ENCODE measurements at places on chromosomes 13 and 19.

- DNase-seq, result no peak
These were observed 6.0 kb upstream of the ZNF614 start for GRCh38 chr19:52034051-52034728.

DNA sequence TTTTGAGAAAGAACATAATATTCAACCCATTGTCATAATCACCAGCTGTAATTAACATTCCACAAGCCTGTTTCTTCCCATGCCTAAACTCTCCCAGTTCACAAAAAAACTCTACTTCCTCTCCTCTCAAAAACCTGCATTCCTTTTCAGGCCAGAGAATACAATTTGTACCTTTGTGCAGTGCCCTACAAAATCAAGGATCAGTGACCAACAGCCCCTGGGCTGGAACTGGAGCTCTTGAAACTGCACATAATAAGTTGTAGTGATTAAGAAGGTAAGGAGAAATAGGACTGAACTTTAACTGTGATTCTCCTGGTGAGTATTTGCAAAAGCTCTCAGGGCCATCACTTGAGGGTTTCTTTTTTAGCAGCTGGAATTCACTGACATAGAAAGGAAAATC lies 472.7 kb downstream of the RFC3 start:
- DNase-seq, result no peak

GRCh38 chr13:40420160-40420740 lies 246.2 kb downstream of the FOXO1 start:
- DNase-seq, result no peak

GRCh38 chr13:47680748-47681147 lies 320.3 kb downstream of the SUCLA2 start:
- DNase-seq, result no peak

DNA sequence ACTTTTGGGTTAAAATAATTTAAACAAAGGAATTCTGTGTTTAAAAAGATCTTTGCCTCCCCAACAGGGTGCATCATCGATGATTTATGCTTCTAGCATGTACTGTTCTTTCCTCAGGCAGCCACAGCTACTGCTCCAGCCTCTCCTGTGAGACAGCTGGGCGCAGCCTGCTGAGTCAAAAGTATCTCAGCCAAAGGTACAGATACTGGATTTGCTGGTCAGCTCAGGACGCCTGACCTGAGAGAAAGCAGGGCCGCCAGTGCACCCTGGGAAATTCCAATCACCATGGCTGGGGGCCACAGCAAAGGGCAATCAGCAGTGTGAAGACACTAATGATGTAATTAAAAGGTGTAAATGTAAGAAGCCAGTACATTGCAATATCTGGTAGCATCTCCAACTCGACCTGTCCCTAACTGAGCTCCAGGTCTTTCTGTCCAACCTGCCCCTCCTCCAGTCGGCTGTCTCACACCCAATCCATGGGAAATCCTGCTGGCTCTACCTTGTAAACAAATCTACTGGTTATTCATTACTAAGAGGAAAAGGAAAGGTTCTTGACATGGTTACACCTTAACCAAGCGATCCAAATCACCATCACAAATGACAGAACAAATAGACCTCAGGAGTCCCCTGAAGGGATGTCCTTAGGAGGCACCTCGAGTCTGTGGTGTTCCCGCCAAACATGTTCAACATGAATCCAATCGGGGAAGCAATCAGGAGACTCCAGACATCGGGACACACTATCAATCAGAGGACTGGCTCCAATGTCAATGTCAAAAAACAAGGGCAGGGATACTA lies 7.3 kb downstream of the OPA3 start:
- DNase-seq, result no peak

DNA sequence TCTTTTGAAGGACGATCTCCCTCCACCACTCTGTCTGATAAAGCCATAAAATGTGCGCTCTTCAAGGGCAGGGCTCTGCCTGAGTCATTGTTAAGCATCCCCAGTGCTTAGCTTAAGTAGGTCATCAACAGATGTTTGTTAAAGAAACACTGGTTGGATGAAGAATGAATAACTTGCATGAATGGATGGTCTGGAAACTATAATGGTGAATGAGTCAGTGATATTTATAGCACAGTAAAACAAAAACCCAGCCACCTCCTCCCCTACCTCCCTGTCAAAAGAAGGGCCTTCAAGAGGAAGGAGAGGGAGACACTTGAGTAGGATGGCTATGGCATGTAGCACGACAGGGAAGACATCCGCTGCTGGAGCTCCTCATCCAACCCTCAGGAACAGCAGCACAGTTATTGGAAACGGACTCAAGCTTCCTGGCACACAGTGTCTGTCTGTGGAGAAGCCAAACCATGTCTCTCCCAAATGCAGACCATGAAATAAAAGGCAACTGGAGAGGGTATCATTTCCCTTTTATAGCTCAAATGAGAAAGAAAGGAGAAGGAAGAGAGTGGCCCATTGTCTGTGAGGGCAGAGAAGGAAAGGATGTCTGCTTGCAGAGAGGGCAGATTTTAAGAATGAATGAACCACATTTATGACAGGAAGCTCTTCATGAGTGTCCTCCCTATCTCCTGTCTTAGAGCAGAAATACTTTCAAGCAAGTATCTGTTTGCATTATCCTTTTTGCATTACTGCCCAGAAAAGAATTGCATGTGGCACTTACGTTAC lies 183.5 kb upstream of the UBL3 start:
- no peak for DNase-seq

DNA sequence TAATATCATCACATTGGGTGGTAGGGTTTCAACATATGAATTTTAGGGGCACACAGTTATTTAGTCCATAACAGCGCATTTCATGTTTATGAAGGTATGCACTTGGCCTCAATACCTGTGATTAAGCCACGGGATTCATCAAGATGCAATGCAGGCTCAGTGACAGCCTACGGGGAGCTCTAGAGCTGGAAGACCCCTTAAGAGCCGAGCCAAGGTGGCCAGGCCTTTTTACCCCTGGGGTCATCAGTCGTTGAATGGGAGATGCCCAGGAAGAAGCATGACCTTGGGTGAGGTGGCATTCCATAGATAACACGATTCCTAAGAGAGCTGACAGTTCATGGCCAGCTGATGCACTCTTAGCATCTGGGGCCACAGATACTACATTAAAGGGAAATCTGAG lies 380.0 kb downstream of the ZNF536 start:
- DNase-seq, result no peak

DNA sequence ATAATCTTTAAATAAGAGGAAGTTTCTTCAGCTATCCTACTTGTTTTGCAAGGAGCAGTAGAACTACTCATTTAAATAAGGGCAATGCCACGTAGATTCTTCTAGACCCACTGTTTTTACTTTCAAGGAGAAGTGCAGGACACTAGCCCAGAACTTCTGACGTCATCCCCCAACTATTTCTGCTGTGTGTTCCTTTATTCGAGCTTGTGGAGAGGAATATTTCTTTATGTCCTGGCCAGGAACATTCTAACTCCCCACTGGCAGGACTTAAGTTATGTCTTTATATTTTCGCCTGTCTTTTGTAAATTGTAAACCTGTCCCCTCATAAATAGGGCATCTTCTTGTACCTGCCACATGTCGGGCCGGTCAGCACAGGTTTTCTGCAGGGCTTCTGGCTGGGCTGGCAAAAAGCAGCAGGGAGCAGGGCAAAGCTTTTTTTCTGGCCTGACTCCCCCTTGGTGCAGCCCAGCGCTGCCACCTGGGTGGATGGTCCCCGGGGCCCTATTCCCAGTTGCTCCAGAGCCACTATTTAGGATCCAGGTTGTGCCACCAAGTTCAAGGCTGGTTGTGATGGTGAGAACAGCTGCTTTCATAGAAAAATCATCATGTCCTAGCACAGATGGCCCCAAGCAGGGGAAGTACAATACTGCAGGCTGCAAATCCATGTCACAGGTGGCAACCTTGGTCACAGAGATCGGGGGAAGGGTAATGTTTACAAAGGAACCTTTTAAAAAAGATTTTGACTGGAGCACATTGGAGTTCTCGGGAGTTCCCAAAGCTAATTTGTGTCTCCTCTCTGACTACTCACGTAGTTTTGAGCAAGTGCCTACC lies 1.8 kb downstream of the MBNL2 start:
- no peak for DNase-seq

GRCh38 chr13:99566125-99567083 lies 65.1 kb downstream of the TM9SF2 start:
- DNase-seq, result no peak

DNA sequence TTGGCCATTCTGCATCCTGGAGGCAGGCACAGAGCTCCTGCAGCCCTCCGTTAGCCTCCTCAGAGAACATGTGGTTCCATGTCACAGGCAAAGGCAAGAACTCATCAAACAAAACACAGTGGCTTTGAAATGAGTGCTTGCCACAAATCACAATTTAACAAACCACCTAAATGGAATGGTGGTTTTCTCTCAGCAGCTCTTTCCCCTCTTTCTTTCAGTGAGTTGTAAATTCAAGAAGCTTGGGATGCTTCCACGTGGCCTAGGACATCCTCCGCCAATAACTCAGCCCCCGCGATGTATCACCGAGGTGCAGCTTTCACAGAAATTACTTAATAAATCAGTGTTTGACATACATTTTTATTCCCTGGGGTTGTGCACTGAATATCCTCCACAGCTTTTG lies 65.4 kb upstream of the RFC3 start:
- no peak for DNase-seq

GRCh38 chr13:39510316-39510695 lies 92.7 kb downstream of the LHFPL6 start:
- no peak for DNase-seq

- DNase-seq, result no peak
These were observed 25.9 kb downstream of the IGFL2 start for GRCh38 chr19:46173886-46174480.

DNA sequence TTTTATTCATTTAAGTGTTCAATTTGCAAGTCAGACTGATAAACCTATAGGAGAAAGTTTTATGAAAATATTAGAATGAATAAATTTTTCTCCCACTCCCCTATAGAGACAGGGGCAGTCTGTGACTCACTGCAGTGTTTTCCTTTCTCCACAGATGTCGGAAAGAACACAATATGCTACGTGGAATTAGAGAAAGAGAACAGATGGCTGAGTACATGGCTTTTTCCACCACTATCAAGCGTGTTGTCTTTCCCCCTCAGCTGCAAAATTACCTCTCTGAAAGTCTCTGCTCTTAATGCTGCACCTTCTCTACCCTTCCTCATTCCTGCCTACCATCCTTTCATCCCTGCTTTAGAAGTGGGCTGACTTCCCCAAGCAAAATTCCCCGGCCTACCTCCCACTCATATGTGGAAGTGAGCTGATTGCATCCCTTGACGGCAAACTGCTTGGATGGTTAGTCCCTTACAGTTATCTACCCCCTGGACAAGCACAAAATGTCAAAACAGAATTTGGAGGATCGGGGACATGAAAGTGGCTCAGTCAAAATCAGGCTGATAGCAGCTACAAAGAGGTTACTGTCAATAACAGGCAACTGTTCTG lies 30.0 kb downstream of the FLT1 start:
- DNase-seq, result no peak

- DNase-seq, result no peak
These were observed 18.3 kb downstream of the ZNF536 start for GRCh38 chr19:30390356-30390988.

DNA sequence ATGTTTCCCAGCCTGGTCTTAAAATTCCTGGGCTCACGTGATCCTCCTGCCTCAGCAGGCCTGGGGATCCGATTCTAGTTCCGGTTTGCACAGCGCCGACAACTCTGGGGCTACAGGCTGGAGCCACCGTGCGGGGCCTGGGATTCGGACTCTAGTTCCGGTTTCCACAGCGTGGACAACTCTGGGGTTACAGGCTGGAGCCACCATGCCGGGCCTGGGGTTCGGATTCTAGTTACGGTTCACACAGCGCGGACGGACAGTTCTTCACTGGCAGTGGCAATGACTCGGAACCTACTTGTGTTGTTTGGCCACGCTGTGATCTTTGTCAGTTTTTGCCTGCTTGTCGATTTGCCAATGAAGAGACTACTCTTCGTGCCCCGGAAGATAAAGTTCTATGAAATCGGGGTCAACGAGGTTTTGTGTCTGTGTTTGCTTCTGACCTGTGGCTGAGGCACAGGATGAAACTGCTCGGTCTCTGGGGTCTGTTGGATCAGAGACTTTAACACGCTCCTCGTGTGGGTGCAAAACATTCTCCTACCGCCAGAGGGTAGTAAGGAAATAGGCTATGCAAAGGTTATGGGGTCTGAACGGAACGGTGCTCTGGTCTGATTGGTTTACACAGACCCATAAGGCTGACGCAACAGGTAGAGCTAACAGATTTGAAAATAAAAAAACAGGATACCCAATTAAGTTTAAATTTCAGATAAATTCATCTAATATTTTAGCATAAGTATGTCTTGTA lies 12.1 kb upstream of the ZSCAN1 start:
- peak; percentile 60 for DNase-seq

GRCh38 chr13:111491021-111491420 lies 170.6 kb downstream of the TEX29 start:
- DNase-seq, result no peak

All from activated CD8-positive, alpha-beta memory T cell treated with anti-CD3 and anti-CD28 coated beads, Interleukin-2, amount 10 ng/mL, durations not matched to agents 7 days and 5 days (primary cell).